Stimulated activated CD8-positive, alpha-beta memory T cell treated with anti-CD3 and anti-CD28 coated beads, Interleukin-2, amount 100 ng/mL, for 1 hour (primary cell): ENCODE measurements at places on chromosomes 11 and 22.

DNA sequence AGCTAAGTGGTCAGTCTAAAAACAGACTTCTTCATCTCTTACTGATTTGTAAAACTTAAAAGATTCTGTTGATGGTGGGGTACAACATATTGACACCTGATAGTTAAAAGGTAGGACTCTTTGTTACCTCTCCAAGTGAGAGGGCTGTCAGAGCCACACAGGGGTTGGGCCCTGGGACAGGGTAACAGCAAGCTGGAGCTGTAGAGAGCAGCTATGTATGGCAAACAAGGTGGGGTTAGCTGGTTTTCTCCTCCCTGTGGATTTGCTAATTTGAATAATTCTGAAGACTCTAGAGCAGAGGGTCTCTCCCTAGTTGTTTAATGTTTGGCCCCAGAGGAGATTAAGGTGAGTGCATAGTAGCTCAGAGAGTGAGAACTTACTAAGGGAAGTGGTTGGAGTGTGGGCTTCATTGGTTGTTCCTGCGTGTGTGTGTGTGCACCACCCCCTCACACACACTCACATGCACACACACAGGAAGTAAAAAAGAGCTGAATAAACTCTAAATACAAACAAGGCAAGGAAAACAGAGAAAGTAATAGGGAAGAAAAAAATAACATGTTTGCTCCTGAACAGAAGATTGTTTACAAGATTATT lies 9.2 kb upstream of the GAS2 start:
- no peak for DNase-seq

DNA sequence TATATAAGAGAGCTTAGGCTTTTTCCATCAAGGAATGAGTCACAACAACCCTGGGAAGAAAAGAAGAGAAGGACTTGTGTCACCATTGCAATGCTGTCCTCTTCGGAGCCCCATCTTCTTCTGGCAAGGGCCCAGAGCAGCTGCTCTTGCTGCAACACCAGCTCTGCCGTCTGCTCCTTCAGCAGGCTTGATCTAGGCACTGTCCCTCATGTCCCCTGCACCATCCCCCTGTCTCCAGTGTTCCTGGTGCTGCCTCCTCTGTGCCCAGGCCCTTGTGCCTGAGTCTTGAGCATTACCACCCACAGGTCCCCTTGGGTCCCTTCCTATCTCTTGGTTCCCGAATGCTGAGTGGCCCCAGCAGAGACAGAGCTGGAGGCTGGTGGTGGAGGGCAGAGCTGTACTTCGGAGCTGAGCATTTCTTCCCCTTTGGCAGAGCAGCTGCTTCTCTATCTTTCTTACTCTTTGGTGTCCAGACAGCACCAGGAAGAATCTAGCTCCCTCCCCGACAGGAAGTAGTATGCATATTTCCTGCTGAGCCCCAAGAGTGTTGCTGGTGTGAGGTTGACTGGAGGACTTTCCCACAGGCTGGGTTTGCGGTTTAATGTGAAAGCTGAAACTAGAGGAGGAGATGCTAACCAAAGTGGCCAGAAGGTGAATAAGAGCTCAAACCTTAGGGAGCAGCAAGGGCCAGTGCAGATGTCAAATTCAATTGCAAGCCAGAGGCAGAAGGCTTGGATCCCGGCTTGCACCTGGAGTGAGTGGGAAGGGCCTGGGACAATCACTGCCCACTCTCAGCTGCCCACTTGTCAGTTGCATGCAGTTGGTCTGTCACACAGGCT lies 27.8 kb downstream of the WEE1 start:
- DNase-seq = peak; percentile 9

DNA sequence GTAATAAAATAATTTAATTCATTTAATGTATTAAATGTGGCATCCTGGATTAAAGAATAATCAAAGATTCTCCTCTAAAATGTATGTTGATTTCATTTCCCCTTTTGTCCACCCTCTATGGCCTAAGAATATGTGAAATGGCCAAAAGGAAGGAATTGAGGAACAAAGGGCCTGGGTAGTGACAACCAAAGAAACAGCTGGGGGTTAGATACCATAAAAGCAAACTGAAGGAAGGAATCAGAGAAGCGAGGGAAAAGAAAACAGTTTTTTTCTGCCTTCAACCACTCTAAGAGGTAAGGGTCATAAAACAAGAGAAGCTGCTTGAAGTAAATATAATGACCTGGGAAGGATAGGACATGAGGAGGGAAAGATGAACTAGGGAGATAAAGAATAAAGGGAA lies 139.3 kb downstream of the FAM76B start:
- no peak for DNase-seq

GRCh38 chr22:20586403-20586745 lies 79.0 kb downstream of the MED15 start:
- DNase-seq = no peak

DNA sequence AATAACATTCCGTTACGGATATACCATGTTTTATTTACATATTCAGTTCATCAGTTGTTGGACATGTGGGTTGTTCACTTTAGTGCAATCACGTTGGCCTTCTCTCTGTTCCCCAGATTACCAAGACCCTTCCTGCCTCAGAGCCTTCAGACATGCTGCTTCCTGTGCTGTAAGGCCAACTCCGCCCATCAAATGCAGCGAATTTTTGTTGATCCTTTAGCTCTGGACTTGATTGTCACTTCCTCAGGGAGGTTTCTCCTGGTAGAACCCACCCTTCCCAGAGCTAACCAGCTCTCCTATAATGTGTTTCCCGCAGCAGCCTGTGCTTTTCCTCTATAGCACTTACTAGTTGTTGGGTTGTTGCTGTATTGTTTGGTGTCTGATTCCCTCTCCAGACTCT lies 39.4 kb downstream of the SWAP70 start:
- DNase-seq = no peak

DNA sequence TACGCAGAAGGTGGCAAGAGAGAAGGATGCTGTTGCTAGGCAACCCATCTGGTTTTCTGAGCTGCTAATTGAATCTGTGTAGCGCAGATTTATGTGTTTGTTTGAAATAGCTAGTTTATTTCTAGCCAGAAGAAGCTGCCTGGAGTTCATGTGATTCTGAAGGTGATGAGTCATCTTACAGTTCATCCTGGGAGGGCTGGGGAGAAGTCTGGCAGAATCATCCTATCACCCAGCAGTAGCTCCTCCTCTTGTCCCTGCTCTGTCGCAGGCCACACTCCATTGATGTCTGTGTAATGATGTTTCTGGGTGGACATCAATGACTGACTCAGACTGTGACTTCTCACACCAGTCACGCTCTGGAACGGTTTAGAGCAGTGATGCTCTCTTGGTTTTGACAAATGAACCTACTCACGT lies 4.8 kb upstream of the FBXO7 start:
- DNase-seq = no peak

- DNase-seq = no peak
Measured at GRCh38 chr11:77503006-77503405, 29.1 kb upstream of the PAK1 start.

GRCh38 chr22:35556666-35557065 lies 16.0 kb downstream of the RASD2 start:
- no peak for DNase-seq

DNA sequence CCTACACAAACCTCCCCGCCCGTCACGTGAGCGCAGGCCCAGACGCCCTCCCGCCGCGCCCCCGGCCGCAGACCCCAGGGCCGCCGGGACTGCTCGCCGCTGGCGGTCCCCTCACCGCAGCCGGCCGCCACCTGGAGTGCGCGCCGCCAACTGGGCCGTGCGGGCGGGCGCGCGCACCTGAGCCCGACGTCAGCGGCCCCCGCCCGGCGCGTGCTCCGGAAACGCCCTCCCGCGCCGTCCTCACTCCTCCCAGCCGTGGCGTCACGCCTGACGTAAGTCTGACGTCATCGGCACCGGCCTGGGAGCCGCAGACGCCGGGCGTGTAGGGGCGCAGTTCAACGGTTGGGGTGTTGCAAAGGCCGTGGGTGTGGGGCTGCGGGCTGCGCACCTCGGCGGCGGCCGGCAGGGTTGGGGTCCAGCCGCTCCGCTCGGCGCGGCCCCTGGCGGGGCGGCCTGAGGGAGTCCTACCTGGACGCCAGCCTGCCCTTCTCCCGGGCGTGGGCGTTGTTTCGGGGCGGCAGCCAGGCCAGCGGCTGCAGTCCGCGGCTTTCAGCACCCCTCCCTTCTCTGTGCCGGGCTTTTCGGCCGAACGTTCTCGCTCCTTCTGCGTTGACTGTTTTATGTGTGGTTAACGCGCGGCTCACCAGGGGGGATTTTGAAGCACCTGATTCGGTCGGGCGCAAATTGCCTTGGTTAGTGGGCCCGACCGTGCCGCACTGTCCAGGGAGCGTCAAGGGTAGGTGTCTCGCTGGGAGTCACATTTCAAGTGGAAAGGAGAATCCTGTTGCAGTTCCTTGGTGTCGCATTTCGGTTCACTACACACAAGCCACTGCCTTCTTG lies at the start of gene JOSD1:
TSS of gene JOSD1 (minus strand) at position 155 of the 840 bp plus-strand sequence. CDS start 956 bp downstream, outside the sequence.
- DNase-seq = peak; percentile 95

GRCh38 chr11:15112131-15112541 lies 2.6 kb upstream of the INSC start:
- no peak for DNase-seq

DNA sequence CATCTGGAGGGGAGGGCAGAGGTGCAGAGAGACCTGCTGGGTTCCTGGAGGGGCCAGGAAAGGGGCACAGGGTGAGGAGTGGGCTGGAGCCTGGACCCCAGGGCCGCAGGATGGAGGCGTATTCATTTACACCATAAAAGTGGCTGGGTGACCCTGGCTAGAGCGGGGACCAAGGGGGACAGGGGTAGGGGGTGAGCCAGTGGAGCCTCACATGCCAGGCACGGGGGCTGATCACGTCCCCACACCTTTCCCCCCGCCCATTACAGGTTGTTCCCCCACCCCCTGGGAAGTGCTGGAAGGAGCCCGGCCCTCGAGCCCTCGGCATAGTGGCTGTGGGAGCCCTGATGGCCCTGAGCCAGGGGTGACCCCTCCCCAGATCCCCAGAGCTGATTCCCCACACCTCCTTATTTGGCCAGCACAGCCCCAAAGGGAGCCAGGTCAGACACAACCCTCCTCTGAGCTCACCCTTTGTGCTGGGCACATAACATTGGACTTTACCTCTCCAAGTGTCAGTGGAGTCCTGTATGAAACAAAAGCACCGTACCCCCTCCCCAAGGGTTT lies 781 bp downstream of the TCIRG1 start:
- DNase-seq = no peak

- no peak for DNase-seq
Measured at GRCh38 chr11:130369713-130370112, 55.0 kb upstream of the ZBTB44 start.

- no peak for DNase-seq
Measured at GRCh38 chr11:44199298-44199697, 103.8 kb downstream of the EXT2 start.

DNA sequence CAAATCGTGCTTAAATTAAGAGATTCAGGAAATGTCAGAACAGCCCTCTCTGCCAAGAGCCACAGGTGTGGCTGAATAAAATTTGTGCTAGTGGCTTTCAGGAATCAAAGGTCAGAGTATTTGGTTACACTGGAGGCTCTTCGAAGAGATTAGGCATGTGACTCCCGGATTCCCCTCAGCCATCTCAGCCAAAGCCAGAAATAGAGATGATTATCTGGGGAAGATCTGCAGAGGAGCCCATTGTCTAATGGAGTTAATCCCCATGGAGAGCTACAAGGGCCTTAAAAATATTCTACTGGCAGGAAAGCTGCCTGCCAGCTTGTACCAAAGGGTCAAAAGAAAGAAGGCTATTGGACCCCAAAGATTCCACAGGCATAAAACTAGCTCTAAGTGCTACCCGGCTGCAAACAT lies 1259.5 kb downstream of the TBC1D22A start:
- DNase-seq = no peak

- no peak for DNase-seq
Measured at GRCh38 chr22:31753005-31753633, 700 bp upstream of the DEPDC5 start.

GRCh38 chr11:123640677-123641494 lies 13.5 kb downstream of the SCN3B start:
- peak; percentile 4 for DNase-seq

DNA sequence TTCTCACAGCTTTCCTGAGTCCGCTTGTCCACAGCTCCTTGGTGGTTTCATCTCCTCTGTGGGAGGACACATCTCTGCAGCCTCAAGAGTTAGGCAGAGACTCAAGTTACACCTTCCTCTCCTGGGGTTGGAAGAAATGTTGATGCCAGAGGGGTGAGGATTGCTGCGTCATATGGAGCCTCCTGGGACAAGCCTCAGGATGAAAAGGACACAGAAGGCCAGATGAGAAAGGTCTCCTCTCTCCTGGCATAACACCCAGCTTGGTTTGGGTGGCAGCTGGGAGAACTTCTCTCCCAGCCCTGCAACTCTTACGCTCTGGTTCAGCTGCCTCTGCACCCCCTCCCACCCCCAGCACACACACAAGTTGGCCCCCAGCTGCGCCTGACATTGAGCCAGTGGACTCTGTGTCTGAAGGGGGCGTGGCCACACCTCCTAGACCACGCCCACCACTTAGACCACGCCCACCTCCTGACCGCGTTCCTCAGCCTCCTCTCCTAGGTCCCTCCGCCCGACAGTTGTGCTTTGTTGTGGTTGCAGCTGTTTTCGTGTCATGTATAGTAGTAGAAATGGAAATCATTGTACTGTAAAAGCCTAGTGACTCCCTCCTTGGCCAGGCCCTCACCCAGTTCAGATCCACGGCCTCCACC lies 11.7 kb downstream of the RASD2 start:
- DNase-seq = peak; percentile 47

DNA sequence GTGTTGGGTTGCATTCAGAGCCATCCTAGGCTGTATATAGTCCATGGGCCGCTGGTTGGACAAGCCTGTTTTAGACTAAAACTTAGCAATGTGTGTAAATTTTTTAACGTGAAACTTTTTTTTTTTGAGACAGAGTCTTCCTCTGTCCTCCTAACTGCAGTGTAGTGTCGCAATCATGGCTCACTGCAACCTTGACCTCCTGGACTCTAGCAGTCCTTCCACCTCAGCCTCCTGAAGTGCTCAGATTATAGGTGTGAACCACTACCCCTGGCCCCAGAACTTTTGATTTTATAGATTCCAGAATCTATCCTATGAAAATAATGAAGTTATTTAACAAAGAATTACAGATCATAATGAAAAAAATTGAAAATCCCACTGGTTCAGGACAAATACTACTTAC lies 29.9 kb upstream of the PANX2 start:
- DNase-seq = no peak

GRCh38 chr22:43587574-43587973 lies 175.8 kb downstream of the MPPED1 start:
- DNase-seq = no peak

DNA sequence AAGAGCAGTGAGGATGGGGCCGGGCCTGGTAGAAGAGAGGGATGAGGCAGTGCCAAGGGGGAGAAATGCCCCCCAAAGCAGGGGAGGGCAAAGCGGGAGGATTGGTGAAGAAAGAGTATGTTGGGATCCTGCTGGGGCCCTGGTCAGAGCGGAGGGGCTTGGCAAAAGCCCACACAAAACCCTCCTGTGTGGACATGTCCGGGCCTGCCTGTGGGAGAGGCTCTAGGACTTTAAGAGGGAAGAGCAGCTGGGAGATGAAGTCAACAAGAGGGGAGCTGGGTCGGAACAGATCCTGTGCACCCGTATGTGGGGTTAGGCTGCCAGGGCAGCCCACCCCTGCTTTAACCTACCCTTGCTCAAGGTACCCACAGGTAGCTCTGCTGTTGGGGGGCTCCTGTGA lies 25.8 kb downstream of the ART5 start:
- DNase-seq = no peak
